NCI-H1436 (cell line): ENCODE measurements at places on chromosomes 12 and 14.

DNA sequence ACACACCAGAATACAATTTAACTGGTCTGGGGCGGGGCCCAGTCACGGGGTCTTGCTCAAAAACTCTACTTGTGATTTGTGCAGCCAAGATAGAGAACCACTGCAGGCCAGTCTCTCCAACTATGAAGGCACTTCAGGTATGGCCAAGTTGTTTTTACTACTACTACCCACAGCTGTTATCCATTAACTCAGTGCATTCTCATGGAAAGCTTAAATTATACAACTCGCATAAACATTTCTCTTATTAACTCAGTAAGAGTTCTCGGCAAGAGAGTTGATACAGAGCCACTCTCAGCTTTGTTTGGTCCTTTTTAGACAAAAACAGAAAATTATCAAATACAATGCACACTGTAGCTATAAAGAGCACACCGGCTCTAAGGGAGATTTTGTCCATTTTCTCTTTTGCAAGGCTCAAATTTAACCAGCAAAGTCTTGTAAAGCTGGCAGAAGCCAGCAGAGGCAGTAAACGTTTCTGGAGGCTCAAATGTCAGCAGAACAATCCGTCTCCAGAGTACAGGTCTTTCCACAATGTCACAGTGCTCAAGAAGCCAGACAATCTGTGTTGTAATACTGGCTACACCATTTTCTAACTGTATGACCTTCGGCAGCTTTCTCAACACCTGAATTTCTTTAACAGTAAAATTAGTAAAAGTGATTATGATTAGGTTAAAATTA, 85.9 kb downstream of the PTGER2 start:
- no peak for DNase-seq

DNA sequence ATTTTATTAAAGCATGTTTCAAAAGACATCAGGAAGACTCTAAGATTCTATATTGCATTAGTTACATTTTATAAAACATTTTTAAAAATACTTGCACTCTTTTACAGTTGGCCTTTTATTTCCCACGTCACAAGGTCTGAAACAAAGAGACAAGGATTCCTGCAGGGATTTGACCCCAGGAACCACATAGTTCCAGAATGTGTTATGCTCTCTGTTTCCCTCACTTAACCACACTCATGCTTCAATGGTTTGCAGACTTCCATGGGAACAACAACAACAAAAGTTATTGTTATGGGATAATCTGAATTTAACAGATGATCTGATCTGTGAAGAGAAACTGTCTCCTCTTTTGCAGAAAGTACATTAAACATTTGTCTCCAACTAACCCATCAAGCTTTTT, 104.3 kb upstream of the PPFIA2 start:
- no peak for DNase-seq

GRCh38 chr14:57962325-57963035, 96.6 kb upstream of the SLC35F4 start:
- DNase-seq, result no peak

DNA sequence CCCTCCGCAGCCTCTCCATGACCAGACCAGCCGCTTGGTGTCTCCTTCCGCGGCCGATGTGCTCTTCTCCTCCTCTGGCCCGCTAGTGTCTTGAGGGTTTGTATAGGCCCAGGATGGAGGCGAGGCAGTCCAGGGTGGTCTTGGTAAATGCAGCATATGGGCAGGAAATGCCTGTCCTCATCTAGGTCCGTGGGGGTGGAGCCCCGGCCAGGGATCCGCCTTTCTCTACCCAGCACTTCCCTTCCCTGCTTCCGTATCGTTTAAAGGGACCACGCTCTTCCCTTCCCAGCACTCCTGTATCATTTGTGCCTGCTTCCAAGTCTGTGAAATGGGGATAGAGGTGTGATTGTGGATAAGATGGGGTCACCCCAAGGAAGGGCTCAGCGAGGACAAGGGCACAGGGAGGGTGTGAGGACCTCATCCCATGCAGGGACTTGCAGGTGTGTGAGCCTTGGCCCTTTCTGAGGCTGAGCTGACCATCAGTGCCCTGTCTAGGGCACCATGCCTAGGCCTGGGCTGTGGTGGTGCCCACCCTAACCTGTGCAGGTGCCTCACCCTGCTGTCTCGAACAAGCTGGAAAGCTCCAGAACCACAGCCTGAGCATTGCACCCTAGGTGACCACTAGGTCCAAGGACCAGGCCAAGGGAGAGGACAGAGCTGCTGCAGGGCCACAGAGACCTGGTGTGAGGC, 326.8 kb upstream of the RTL1 start:
- DNase-seq, result no peak

- DNase-seq, result no peak
Observed at GRCh38 chr12:131616043-131616700, 94.7 kb upstream of the SFSWAP start.

DNA sequence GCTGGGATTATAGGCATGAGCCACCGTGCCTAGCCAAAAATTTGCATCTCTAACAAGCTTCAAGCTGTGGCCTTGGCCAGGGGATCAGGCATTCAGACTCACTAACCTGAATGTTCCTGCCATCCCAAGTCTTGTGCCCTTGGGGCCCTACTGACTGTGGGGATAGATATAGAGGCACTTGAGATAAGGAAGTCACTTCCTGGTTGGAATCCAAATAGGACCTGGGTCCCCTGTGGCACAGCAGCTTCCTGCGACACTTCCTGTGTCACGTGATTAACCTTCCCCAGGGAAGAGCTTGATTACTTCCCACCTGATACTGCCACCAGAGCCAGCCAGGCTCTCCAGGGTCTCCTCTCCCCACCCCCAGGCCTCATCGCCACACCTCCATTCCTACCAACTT, 128.2 kb downstream of the BCL11B start:
- no peak for DNase-seq

GRCh38 chr12:117854339-117855012, 114.3 kb downstream of the KSR2 start:
- DNase-seq, result peak; percentile 25

- no peak for DNase-seq
Observed at GRCh38 chr14:33968722-33969121, 17.8 kb upstream of the EGLN3 start.

DNA sequence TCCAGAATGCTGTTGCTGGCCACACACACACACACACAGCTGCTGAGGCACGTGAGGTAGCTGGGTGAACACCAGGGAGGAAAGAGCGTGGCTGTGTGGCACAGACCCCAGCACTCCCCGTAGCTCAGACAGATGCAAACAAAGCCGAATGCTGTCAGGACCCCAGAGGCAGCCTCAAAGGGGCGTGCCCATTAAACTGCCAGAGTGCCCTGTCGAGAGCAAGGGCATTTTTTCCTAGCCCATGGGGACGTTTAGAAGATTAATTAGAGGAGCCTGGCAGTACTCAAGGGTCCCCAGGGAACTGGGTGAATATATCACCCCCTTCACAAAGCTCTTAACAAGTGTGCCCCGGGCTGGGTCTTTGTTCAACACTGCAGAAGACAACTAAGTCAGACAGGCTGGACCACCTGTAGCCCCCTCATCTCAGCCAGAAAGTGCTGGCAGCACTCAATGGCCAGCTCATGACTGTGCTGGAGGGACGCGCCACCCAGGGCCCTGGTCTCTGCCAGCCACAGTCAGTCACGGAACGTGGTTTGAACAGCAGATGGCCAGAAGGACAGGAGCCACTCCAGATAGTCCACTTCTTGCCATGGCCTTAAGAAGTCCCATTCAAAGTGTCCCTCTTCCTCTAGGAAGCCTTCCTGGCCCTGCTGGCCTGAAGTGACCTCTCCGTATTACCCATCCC, 37.5 kb downstream of the TTC7B start:
- peak; percentile 91 for DNase-seq

DNA sequence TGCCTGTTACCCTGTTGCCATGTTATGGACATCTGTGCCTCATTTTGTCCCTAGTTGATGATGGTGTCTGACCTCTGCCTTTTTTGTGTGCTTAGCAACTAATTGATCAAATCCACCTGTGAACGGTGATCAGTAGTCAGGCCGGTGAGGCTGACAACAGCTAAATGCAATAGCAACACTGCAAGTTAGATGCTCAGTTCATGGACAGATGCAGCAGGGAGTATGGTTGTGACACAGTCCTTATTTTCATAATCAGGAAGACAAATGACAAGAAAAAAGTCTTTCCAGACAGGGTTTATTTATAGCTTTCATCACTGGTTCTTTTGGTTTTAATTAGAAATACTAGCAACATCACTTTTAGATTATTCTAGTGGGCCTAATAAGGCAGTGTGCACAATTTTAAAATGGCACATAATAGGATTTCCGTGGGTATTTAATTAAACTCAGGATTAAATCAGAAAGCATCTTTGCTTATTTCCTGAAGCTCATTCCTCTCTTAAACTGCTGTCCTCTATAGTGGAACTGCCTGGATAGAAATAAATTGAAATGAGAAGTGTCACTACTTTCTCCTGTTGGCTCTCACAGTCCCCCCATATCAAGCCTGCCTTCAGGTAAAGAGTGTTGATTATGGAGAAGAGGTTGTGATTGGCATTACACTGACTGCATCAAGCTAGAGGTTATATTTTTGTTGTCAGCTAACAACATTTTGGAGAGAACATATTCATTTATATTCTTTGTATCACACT, 281.1 kb upstream of the NAV3 start:
- DNase-seq, result no peak
